ENCODE measurements at places on chromosomes 5 and 9.

GRCh38 chr5:55319491-55319890 lies 11.7 kb downstream of the MTREX start:
- H3K4me3 ChIP-seq: no peak overlapping the region
- peaks cover 66% of the 10 kb centered on the region for H3K36me3 ChIP-seq
- DNase-seq: no peak
- peaks cover 57% of the 10 kb centered on the region for H3K4me1 ChIP-seq

DNA sequence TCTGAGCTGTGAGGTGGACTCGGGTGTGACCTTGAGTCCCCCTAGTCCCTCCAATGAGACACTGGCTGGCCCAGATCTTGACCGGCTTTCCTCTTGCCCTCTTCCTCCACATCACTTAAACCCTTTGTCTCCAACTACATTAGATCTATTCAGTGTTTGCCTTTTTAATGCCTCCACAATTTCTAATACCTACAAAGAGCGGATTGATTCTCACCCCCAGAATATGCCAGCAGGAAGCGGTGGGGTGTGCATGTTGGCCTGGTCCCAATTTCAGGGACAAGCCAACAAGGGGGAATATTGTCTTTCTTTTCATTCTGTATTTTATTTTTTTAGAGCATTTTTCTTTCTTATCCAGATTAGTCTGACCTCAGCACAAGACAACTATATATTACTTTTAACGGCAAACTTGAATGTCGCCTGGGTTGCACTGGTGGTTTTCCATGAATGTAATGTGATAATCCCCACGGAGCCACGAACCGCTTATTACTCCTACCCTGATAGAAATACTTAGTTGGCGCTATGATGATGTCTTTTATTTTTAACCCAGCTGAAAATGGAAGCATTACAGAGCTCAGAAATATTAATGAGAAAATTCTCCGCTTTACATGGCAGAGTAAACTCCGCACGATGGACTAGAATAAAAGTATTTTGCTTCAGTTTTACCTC lies 68.5 kb upstream of the MYO10 start:
- no peak overlapping the region for H3K27ac ChIP-seq
- no peak overlapping the region for H3K4me3 ChIP-seq
- no peaks in the 10 kb centered on the region for H3K27me3 ChIP-seq
- H3K36me3 ChIP-seq: no peaks in the 10 kb centered on the region
- no peaks in the 10 kb centered on the region for H3K4me1 ChIP-seq

DNA sequence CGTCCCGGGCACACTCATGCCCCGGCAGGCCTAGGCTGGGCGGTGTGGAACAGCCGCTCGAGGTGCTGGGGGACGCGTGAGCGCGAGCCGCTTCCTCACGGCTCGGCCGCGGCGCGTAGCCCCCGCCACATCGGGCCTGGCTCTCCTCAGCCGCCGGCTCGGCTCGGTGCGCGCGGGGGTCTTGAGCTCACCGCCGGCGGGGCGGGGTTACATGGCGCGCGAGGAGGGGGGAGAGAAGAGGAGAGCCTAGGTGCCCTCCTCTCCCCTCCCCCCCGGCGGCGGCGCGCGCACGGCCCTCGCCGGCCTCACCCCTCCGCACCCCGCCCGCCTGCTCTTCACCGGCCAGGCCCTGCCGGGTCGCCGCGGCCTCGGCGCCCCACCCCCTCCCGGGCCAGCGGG lies 7.7 kb downstream of the RANBP6 start:
- H3K27me3 ChIP-seq: no peaks in the 10 kb centered on the region

DNA sequence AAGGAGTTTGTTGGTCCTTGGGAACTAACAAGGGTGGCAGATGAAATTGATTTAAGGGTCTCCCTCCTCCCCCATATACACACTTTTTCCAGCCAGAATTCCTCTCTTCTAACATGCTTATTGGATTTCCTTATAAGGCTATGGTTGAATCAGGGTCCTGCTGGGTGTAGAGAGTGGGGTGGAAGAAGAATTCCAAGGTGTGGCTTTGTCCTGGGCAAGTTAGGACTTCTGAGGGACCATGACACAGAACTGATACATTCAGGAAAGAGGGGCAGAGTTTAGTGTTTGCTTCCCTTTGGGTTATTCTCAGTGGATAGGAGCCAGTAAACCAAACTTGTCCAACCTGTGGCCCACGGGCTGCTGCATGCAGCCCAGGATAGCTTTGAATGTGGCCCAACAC lies 116.5 kb downstream of the SNX18 start:
- H3K4me1 ChIP-seq: peaks cover 14% of the 10 kb centered on the region
- H3K27ac ChIP-seq: no peak overlapping the region
- no peaks in the 10 kb centered on the region for H3K36me3 ChIP-seq
- DNase-seq: no peak
- H3K4me3 ChIP-seq: no peak overlapping the region
- no peaks in the 10 kb centered on the region for H3K27me3 ChIP-seq

DNA sequence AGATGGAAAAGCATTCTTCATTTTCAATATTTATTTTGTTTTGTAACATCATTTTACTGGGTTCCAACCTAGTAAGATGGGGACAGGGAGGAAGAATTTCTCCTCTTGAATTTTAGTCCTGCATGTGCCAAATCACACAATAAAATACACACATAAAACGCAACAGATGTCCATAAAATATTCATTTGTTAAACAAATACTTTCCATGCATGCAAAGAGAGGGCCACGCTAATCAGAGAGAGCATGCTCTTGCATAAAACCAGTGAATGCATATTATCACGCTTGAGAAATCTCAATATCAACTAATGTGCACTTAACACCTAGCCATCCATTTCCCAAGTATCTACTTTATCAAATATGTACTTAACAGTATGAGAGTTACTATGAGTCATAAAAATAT lies 212.6 kb upstream of the TARS1 start:
- no peak overlapping the region for H3K4me3 ChIP-seq
- H3K27ac ChIP-seq: no peak overlapping the region
- no peaks in the 10 kb centered on the region for H3K36me3 ChIP-seq
- no peaks in the 10 kb centered on the region for H3K27me3 ChIP-seq
- no peak for DNase-seq
- H3K4me1 ChIP-seq: no peaks in the 10 kb centered on the region

- no peak overlapping the region for H3K4me3 ChIP-seq
- peak overlapping the region; percentile 60 for H3K27ac ChIP-seq
- H3K36me3 ChIP-seq: peaks cover 5% of the 10 kb centered on the region
- H3K4me1 ChIP-seq: peaks cover 76% of the 10 kb centered on the region
- no peaks in the 10 kb centered on the region for H3K27me3 ChIP-seq
Observed at GRCh38 chr9:6764523-6764922, 6.8 kb downstream of the KDM4C start.

DNA sequence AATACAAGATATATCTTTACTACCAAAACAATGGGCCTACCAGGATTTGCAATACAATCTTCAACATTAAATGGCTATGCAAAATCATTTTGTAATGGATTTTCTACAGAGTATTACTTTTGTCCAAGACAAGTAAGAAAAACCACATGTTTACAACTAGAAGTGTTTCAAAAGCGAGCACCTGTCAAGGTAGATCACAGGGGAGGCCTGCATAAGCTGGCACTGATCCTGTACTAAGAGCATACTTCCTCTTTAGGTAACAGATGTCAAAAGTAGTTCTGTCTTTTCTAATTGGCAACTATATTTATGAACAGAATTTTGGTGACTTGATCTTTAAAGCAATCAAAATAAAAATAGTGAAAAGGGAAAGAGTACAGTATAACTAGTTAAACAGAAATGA lies 249.0 kb downstream of the MLLT3 start:
- H3K27ac ChIP-seq: peak overlapping the region; percentile 44
- peaks cover 77% of the 10 kb centered on the region for H3K4me1 ChIP-seq
- no peak overlapping the region for H3K4me3 ChIP-seq
- no peak for DNase-seq
- H3K36me3 ChIP-seq: peaks cover 10% of the 10 kb centered on the region
- H3K27me3 ChIP-seq: no peaks in the 10 kb centered on the region

DNA sequence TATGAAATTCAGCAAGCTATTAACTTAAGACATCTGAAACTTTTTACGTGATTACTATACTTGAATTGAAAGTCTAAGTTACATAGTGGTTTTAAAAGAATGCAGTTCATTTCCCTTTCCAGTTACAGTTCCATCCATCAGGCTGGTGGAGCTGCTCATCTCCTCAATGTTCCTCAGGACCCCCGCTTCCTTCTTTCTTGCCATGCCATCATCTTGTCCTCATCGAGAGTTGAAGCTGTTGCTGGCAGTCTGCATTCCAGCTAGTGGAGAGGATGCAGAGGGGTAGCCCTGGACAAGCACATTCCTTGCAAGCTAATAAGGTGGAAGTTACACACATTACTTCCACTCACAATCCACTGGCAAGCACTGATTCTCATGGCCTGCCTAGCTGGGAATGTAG lies 8.8 kb upstream of the RNF183 start:
- H3K27ac ChIP-seq: no peak overlapping the region
- no peaks in the 10 kb centered on the region for H3K4me1 ChIP-seq
- no peak for DNase-seq
- H3K36me3 ChIP-seq: no peaks in the 10 kb centered on the region
- H3K27me3 ChIP-seq: no peaks in the 10 kb centered on the region

- no peak for DNase-seq
- H3K4me1 ChIP-seq: peaks cover 10% of the 10 kb centered on the region
- H3K27me3 ChIP-seq: peaks cover 53% of the 10 kb centered on the region
Observed at GRCh38 chr5:136079195-136079985, 50.6 kb downstream of the TGFBI start.

DNA sequence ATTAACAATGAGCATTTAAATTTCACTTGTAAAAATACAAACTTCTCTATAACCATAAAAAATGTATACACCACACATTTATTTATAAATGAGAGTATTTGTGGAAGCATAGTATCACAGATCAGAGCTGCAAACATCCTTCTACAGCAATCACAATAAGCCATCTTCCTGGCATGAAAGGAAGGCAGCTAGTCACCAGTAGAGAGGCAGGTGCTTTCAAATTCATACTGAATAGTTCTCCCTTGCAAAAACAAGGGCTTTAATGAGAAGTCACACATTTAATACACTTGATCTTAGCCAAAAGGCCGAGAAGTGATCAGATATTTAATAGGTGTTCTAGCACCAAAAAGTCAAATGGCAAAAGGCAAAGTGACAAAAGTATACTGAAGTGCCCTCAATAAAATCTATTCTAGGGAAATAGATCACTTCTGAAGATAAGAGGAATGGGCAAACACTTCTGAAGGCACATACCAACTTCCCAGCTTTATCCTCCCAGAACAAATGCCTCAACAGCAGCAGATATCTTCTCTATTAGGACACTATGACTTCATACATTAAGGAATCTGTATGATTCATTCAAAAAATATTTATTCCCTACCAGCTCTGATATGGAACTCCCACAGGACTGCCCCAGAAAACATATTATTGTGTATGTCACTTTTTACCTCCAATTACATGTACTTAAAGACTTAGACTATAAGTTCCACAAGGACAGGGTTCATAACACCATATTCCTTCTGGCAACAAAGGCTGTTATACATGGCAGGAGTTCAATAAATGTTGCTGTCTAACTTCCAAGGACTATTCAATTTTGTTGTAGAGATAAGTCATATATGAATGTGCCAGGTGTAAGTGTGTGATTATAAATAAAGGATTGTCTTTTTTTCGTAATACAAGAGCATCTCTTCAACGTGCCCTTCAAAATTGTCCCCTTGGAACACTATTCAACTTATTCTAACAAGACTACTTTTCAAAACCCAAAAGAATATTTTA lies 31.7 kb downstream of the MAPKAP1 start:
- no peak for DNase-seq
- H3K27me3 ChIP-seq: no peaks in the 10 kb centered on the region
- peaks cover 11% of the 10 kb centered on the region for H3K4me1 ChIP-seq
- peaks cover 36% of the 10 kb centered on the region for H3K36me3 ChIP-seq
